ENCODE measurements at places on chromosomes 7 and 10.
A peak's percentile ranks its signal among the peaks of the same experiment; 100 is the strongest.

DNA sequence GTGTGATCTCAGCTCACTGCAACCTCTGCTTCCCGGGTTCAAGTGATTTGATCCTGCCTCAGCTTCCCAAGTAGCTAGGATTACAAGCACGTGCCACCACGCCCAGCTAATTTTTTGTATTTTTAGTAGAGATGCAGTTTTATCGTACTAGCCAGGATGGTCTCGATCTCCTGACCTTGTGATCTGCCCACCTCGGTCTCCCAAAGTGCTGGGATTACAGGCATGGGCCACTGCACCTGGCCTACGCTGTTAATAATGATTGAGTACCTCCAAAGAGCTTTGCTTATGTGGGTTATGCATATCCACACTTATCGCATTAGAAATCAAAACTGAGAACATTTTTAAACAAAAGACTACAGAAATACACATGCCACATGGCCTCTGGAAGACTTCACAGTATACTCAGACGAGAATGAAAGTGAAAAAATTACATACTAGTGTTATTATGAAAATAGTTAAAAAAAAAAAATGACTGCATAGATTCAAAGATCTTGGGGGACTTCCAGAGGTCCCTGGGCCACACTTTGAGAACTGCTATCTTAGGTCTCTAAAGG, 25.4 kb downstream of the RPP38 start:
- DNase-seq = no peak

- DNase-seq = no peak
Measured at GRCh38 chr10:70551971-70552422, 50.5 kb downstream of the PRF1 start.

- no peak for DNase-seq
Measured at GRCh38 chr7:20158684-20159083, 58.5 kb downstream of the MACC1 start.

DNA sequence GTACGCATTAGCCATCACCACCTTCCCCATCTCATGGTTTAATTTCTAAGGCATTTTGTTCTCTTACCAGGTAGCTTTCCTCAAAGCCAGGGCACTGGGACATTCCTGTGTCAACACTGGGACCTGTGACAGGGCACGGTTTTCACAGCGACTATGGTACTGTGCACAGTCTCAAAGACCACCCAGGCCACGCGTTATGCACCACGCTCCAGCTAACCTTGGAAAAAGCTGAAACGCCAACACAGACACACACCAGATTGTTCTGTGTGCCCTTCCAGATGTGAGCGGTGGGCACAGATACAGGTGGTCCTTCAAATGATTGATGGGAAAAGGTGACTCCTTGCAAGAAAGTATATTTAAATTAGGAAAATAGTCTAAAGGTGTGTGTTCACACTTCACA, 337.3 kb downstream of the WDR37 start:
- no peak for DNase-seq

DNA sequence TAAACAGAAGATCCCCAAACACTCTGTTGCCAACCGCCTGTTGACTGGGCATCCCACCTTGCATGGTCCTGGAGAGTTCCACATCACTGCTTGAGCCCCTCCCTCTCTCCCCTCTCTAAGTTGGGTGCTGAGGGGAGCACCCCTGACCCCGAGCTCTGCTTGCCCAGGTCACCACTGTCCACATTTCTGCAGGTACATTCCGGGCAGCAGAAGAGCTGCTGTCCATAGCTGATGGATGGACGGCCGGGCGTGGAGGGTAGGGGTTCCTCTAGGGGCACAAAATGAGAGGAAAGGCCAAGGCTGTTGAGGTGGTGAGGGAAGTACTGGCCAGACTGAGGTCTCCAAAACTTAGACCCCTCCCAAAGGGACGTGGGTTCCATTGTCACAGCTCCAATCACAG, 227.4 kb upstream of the PPP2R2D start:
- no peak for DNase-seq

DNA sequence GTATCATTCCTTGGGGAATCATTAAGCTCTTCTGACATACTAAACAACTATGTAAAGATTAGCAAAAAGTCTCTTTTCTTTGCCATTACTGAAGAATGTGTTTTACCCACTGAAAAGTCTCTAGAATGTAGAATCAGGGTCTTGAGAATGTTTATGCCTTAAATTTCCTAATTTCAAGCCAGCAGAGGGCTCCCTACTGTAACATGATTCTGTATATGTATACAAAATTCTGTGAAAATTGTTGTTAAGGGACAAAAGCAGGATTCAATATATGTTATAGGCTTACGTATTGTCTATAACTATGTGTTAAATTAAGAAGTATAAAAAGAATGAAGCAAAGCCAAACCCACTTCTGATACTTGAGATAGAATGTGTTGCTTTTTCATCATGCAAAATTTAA, 296.9 kb upstream of the DGKB start:
- DNase-seq = no peak

DNA sequence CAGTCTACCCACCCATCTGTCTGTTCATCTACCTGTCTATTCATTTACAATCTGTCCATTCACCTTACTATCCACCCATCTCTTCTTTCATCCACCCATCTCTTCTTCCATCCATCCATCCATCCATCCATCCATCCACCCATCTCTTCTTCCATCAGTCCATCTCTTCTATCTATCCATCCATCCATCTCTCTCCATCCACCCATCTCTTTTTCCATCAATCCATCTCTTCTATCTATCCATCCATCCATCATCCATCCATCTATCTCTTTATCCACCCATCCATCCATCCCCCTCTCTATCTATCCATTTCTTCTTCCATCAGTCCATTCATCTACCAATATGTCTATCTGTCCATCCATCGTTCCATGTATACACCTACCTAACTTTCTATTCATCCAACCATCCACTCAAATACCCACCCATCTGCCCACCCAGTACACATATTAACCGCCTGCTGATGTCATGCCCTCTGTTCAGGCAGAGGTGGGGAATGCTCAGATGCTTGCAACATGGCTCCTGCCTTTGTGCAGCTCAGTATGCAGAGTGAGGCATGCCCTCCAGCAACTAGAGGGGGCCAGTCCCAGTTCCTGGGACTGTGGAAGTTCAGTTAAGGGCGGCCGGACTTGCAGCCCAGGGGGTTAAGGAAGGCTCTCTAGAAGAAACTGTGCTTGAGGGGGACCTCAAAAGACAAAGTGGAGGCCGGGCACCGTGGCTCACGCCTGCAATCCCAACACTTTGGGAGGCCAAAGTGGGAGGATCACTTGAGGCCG, 11.3 kb upstream of the MLXIPL start:
- DNase-seq = no peak

- DNase-seq = no peak
Measured at GRCh38 chr7:40572810-40573465, 438.1 kb downstream of the SUGCT start.

- DNase-seq = no peak
Measured at GRCh38 chr7:150385302-150385723, 6.2 kb downstream of the ZNF775 start.

DNA sequence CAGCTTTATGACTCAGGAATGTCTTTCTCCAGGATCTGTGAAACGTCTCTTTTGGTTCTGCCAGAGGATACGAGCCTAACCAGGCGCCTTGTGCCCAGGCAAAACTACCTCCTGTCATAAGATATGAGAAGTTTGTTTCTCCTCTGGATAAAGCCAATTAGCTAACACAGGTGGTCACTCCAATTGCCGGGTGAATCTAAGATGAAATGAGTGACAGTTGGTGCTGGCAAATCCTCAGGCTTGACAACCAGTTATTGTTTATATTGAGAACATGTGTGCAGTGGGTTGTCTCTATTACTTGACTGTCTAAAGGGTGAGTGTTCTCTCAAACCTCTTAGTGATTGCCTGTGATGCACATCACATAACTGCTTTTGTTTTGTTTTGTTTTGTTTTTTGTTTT, 449.1 kb downstream of the XPNPEP1 start:
- DNase-seq = no peak

GRCh38 chr7:16726189-16726588, 27.4 kb upstream of the TSPAN13 start:
- DNase-seq = no peak

- no peak for DNase-seq
Measured at GRCh38 chr10:98916526-98917125, 319.0 kb downstream of the HPSE2 start.

DNA sequence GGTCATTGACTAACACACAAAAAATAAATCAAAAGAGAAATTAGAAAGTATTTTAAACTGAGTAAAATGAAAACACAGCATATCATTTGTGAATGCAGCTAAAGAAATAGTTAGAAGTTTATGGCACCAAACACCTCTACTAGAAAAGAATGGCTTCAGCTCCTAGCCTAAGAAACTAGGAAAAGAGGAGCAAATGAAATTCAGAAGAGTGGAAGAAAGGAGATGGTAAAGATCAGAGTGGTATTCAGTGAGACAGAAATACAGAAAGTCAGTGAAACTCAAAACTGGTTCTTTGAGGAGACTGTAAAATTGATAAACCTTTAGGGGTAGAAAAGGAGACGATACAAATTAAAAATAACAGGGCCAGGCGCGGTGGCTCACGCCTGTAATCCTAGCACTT, 2.7 kb downstream of the EXOC6 start:
- no peak for DNase-seq

- DNase-seq = no peak
Measured at GRCh38 chr7:1012004-1012715, 29.2 kb downstream of the CYP2W1 start.

DNA sequence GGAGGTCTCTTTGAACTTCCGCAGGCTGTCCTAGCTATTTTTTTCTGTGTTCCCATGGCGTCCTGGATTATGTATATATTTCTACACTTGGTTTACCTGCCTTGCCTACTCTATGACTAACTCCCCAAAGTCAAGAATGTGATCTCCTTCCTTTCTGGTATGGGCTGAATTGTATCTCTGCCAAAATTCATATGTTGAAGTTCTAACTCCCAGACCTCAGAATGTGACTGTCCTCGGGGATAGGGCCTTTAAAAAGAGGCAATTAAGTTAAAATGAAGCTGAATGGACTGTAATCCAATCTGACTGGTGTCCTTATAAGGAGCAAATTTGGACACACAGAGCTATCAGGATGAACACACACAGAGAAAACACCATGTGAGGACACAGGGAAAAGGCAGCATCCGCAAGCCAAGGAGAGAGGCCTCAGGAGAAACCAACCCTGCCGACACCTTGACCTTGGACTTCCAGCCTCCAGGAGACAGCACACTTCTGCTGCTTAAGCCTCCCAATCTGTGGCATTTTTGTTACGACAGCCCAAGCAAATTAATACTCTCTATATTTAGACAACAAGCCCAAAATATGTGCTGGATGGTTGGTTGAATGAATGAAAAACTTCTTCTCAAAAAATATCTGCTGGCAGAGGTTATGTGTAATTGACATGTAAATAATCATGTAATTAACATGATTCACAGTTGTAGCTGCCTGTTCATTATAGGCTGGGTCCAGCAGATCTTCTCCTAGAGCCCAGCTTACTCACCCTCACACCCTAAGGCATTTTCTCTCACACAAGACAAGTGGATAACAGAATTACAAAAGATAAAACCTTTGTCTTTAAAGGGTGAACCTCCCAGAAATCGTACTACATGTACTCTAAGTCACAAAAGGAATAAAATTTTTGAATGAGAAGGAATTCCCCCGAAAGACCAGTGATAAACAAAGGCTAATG, 123.7 kb downstream of the CUBN start:
- peak; percentile 54 for DNase-seq
